ENCODE measurements at places on chromosomes 3 and 15. TPM values are rescaled to one million over a fixed set of nuclear protein-coding genes. Genes with fewer than 3 reads are reported as not detected.
A peak's percentile ranks its signal among the peaks of the same experiment; 100 is the strongest.

BCHE gene
- total RNA-seq, result 33.9 TPM

POPDC2 gene
- 0.37 TPM for total RNA-seq

GRCh38 chr3:13158408-13158807 lies 85.2 kb upstream of the IQSEC1 start:
- DNase-seq, result no peak

DNA sequence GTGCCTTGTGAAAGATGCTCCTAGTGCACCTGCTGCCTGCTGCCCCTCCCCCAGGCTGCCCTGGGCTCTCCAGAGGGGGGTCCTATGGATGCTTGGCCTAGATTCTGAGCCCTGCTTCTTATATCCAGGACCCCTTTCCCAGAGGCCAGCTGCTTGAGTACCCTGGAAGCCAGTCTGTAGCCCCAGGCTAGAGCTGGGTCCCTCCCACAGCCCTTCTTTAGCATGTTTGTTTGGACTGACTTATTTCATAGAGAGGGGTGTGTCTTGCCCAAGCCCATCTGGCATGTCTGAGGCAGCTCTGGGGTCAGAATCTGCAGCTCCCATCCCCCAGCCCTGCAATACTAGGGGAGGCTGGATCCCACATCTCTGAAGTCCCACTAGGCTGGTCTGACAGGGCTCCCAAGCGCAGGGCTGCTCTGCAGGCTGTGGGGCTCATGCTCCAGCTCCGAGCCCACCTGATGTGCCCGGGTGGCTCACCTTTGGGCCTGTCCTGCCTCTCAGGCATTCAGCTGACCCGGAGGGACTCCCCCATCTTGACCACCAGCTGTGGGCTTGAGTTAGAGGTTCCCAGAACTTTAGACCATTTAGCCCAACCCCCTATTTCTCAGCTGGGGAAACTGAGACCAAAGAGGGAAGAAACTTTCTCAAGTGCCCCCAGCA lies 3.1 kb downstream of the CHRNB4 start:
- no peak for DNase-seq

DNA sequence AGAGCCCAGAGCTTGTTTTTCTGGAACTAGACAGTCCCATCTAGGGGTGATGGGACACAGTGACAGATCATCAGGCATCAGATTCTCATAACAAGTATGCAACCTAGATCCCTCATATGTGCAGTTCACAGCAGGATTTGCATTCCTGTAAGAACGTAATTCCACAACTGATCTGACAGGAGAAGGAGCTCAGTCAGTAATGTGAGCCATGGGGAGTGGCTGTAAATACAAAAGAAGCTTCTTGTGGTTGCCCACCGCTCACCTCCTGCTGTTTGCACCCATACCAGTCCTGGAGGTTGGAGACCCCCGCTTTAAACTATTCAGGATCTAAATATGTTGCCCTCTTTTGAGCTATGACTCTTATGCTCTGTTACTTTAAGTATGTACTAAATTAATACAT lies 167.3 kb downstream of the ALCAM start:
- DNase-seq, result no peak

KNG1 gene
- 918 TPM for total RNA-seq

DNA sequence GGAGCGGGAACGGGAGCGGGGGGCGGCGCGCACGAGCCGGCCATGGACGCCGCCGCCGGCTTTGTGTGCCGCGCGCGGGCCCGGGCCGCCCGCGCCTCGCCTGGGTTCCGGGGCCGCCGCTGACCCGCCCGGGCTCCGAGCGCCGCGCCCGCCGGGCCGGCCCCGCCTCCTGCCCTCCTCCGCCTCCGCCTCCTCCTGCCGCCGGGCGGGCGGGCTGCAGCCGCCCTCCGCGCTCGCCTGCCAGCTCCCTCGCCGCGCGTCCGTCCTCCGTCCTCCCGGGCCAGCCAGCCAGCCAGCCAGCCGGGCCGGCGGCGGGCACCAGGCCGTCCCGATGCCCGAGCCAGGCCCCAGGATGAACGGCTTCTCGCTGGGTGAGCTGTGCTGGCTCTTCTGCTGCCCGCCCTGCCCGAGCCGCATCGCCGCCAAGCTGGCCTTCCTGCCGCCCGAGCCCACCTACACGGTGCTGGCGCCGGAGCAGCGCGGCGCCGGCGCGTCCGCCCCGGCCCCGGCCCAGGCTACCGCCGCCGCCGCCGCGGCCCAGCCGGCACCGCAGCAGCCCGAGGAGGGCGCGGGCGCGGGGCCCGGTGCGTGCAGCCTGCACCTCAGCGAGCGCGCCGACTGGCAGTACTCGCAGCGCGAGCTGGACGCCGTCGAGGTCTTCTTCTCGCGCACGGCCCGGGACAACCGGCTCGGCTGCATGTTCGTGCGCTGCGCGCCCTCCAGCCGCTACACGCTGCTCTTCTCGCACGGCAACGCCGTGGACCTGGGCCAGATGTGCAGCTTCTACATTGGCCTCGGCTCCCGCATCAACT lies at the start of gene ABHD17C:
ABHD17C (plus strand) TSS at position 212 of the 812 bp plus-strand sequence; CDS start at position 332, 120 bp downstream.
- DNase-seq, result peak; percentile 54

- no peak for DNase-seq
These were observed 123.8 kb downstream of the PPM1L start for GRCh38 chr3:160879859-160880258.

ADGRG7 gene
- total RNA-seq, result 65.5 TPM

All from liver (tissue), 10 donors.